ENCODE measurements at places on chromosomes 16 and 17. TPM values are rescaled to one million over a fixed set of nuclear protein-coding genes. Genes with fewer than 3 reads are reported as not detected.

- DNase-seq, result no peak
These were observed 123.9 kb upstream of the LHX1 start for GRCh38 chr17:36813357-36813756.

- peak; percentile 20 for DNase-seq
These were observed 179.3 kb downstream of the UTP18 start for GRCh38 chr17:51439395-51440229.

DNA sequence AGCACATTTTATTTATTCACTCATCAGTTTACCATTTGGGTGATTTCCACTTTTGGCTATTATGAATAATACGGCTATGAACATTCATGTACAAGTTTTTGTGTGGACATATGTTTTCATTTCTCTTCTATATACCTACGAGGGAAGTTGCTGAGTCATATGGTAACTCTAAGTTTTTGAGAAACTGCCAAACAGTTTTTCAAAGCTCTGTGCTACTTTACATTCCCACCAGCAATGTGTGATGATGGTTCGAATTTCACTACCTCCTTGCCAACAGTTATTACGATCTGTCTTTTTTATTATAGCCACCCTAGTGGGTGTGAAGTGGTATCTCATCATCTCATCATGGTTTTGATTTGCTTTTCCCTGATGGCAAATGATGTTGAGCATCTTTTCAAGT is 63.7 kb upstream of the MRTFB start:
- DNase-seq, result no peak

DNA sequence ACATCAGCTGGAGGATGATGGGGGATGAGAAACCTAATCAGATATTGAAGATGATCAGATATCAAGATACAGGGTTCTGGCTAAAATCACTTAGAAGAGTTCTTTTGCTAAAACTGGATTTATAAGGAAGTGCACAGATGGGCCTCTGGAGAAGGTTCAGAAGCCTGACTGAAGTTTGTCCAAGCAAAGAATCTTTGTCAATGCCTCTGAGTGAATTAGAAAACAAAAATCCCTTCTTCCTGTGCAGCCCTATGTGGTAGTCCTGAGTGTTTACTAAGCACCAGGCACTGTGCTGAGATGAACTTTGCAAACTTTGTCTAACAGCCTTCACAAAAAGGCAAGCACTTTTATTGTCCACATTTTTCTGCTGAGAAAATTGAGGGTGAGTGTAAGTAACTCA is 11.4 kb upstream of the CENPV start:
- no peak for DNase-seq

DNA sequence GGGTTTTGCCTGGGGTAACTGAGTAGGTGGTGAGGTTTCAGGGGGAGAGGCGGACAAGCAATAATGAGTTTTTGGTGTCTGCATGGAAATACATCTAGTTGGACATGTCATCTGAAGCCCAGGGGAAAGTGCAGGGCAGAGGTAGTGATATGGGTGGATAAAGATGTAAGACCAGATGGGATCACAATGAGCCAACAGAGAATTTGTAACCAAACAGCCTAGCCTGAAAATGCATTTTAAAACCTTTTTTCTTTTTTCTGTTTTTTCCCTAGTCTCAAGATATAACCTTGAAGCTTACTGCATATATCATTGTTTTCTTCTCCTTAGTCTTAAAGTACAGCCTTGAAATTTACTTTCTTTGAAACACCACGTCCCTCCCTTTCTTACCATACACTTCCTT is 3.7 kb upstream of the ZNF19 start:
- no peak for DNase-seq

DNA sequence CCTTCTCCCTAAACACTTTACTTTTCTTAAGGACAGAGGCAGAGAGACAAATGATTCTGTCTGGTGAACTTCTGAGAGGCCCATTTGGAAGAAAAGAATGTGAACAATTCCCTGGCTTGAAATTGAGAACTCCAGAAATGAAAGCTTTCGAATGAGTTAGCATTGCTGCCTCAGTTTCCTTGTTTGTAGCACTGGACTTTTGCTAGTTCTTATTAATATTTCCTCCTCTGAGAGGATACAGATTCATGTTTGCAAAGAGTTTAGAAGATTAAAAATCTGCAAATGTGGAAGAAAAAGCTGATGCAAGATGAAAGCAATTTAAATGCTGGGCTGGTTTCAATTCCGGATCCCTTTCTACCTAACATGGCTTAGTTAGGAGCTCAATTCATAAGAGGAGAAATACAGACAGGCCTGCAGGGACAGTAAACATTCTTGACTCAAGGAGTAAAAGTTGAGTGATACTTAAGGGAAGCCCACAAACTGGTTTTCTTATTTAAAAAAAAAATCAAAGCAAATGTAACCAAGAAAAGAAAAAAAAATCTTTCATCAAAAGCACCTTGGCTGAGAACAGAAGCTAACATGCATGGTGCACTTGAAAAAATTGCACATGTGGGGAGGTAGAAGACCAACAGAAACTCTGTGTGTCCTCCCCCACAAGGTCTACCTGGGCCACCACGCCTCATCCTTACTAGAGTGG is 27.1 kb downstream of the HNF1B start:
- DNase-seq, result no peak

DNA sequence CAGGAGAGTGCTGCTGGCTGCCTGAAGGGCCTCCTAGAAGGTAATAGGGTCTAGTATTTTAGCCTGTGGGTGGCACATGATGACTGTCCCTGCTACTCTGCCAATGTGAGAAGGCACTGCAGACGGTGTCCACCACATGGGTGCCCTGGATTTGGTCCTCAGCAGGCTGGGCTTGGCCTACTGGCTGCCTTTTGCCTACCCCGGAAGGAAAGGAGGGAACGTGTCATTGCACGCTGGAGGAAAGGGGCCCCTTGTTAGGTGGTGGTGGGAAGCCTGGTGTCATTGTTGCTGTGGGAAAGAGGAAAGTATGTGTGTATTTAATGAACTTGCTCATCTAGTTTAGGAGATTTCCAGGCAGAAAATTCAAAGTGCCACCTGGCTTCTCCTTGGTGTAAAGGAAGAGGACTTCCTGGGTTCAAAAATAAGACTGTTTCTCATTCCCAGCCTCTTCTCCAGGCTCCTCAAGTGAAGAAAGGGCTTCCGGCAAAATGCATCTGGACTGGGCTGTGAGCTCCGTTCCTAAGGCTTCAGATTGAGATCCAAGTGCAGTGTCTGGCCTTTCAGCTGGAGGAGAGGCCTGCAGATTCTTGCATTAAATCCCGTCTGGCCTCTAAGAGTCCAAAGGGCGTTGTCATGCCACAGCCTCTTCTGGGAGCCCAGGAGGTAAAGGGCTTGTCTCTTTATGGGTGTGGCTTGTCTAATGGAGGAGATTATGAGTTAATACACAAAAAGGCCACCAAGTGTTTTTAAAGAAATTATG is 55.1 kb downstream of the RPTOR start:
- no peak for DNase-seq

DNA sequence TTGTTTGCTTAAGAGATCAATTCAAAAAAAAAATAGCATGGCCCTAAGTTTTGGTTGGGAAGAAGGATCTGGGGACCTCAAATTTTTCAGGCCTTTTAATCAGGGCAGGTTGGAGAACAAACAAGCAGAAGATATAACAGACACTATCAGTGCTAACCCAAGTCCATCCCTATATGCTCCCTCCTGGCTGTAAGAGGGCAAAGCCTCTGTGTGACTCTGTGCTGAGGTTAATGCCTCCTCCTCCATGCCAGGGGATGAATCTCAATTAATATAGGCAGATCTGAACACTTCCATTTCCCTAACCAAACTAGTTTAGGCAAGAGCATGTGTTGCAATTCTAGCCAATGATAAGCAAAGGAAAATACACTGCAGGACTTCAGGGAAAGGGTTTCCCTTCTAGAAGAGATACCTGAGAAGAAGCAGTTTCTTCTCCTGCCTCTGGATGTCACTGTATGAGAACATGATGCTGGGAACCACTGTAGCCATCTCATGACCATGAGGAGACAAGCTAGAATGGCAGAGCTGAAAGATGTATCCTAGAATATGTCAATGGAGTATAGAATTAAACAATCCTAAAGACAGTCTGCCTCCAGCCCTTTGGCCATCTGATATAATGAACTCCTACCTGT is 76.0 kb downstream of the CHD9NB start:
- DNase-seq, result peak; percentile 4

GRCh38 chr16:49921791-49922456 is 66.0 kb upstream of the ZNF423 start:
- DNase-seq, result peak; percentile 38

GRCh38 chr16:19162085-19162484 is 6.0 kb upstream of the SYT17 start:
- no peak for DNase-seq

DNA sequence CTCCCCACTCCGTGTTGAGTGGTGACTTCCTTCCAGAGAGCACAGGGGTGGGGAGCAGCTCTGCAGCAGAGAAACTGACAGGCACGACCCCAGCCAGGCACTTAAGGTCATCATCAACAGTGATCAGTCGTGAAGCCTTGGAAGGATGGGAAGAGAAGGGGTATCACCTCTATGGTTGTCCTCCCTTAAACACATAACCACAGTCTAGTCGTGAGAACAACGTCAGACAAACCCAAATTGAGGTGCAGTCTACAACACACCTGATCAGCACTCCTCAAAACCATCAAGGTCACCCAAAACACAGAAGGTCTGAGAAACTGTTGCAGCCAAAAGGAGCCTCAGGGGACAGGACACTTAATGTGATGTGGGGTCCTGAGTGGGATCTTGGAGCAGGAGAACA is 68.3 kb downstream of the MPRIP start:
- DNase-seq, result no peak

GRCh38 chr17:36999471-36999870 is 50.7 kb downstream of the AATF start:
- no peak for DNase-seq

GRCh38 chr16:75854152-75854551 is 127.9 kb upstream of the CPHXL start:
- no peak for DNase-seq

DNA sequence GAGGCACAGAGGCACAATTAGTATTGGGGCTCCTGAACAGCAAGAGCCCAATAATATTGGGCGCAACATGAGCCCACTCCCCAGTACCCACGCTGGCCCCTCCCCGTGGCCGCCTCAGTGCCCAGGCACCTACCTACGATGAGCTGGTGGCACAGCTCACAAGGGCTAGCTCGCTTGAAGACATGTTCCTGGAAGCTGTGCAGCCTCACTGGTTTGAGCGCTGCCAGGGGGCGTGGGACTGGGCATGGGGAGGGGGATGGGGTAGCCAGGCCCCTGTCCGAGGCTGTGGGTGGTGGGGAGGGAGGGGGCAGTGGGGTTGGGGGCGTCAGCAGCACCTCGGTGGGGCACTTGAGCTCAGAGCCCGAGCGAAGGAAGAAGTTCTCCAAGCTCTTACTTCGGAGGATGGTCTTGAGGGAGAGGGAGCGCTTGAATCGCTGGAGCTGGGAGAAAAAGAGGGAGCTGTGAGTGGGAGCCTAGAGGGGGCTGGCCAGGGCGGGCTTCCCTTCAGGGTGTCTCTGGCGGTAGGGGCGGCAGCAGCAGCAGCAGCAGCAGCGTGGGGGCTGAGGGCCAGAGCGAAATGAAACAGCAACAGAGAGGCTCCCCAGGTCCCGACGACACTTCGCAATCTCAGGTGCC is 7.9 kb downstream of the STAC2 start:
- no peak for DNase-seq

DNA sequence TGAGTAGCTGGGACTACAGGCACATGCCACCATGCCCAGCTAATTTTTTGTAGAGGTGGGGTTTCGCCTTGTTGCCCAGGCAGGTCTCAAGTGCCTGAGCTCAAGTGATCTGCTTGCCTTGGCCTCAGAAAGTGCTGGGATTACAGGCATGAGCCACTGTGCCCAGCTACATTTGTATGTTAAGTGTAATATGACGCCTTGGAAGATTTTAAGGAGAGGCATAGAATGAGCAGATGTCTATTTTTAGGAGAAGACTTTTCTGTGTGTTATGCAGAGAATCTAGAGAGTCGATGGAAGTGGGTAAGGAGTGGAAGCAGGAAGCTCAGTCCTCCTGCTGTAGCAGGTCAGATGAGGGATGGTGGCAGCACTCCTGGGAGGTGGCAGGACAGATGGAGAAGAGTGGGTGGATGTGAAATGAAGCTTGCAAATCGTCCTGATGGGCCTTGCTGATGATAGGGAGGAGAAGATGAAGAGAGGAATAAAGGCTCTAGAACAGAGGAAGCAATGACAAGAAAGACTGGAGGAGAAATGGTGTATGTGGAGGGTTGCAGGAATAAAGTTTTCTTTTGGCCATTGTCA is 125.3 kb downstream of the SHISA6 start:
- DNase-seq, result no peak

- DNase-seq, result no peak
These were observed 5.1 kb upstream of the MEIOB start for GRCh38 chr16:1877089-1877488.

CEP295NL gene
- total RNA-seq, result 0.64 TPM

PRAC1 gene
- not detected for total RNA-seq

PIRT gene
- total RNA-seq, result not detected
